ENCODE measurements at places on chromosomes 5 and 9.

DNA sequence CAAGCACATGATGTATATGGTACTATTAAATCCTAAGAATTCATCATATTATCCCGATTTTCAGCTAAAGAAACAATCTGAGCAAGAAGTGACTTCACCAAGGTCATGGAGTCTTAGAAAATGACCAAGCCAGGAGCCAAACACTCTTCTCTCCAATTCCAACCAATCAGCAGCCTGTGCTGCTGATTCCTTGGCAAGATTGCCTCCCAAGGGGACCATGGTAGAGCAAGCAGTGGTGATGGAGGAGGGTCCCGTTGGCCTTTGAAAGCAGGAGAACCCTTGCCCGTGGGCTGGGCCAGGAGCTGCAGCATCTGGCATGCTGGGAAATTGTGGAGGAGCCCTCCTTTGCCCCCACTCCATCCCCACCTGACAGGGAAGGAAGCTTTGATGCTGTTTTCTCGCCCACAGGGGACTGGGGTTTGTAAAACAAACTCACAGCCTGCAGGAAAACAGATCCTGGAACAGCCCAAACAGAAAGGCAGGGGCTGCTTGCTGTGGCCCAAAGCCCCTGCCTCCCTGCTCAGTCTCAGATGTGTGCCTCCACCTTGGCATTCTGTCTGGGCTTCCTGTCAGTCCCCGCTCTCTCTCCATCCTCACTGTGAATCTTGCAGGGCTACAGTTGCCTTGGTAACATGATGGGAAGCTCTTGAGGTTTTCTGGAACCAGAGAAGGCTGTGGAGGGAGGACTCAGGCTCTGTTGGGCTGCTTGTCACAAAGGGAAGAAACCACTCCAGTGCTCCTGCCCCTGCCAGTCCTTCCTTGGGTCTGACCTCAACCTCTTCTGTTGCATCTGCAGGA, 70.8 kb upstream of the HSPA9 start:
- DNase-seq: no peak

GRCh38 chr5:132428147-132428482, 58.6 kb downstream of the SLC22A5 start:
- DNase-seq: no peak

- DNase-seq: no peak
Observed at GRCh38 chr5:36383942-36384341, 82.2 kb upstream of the RANBP3L start.

GRCh38 chr5:24510523-24510988, 134.2 kb downstream of the CDH10 start:
- no peak for DNase-seq

DNA sequence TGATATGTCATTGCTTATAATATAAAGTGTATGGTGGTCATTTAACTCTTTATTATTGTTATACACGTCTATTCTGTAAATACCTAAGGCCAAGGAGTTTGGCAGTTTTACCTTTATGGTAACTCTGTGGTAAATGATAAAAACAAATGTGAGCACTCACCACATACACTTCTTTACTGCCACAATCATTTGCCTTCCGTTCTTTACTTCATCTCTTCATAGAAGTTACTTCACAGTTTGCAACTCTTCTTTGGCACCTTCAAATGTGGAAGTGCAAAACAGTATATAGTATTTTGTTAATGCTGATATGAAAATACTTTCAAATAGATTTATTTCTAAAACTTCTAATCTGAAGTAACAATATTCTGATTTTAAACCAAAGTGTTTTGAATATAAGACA, 4.4 kb upstream of the MEF2C start:
- no peak for DNase-seq

- DNase-seq: peak; percentile 37
Observed at GRCh38 chr5:149834246-149834855, 104.2 kb downstream of the PPARGC1B start.

GRCh38 chr5:133456933-133457402, 155.4 kb downstream of the FSTL4 start:
- DNase-seq: no peak

- no peak for DNase-seq
Observed at GRCh38 chr9:30522486-30522885, 1862.0 kb upstream of the ACO1 start.

DNA sequence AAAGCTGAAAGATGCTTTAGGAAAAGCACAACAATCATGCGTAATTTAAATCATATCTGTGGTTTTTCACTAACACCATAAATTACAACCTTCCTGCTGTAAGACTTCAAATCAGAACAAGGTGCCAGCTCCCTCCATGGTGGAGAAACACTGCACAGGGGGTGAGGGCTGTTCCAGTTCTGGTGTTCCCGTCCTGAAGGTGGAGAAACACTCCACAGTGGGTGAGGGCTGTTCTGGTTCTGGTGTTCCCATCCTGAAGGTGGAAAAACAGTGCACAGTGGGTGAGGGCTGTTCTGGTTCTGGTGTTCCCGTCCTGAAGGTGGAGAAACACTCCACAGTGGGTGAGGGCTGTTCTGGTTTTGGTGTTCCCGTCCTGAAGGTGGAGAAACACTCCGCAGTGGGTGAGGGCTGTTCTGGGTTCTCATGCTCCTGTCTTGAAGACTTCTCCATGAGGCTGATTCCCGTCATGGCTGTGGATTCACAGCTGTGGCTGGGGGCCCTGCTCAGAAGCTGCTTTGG, 12.9 kb downstream of the PLEKHG4B start:
- DNase-seq: no peak

GRCh38 chr5:58116346-58116745, 343.5 kb downstream of the PLK2 start:
- DNase-seq: no peak

Data from effector memory CD8-positive, alpha-beta T cell (primary cell).